Smooth muscle cell of bladder (primary cell): ENCODE measurements at places on chromosomes 4 and X. TPM values are rescaled to one million over a fixed set of nuclear protein-coding genes. Genes with fewer than 3 reads are reported as not detected.

ARX gene
- not detected in 2 replicates for total RNA-seq

CACNA1F gene
- total RNA-seq, result not detected in 2 replicates

TEC gene
- total RNA-seq, result 0.28 and 0.71 TPM in 2 replicates

TMPRSS11A gene
- total RNA-seq, result not detected in 2 replicates

NXF3 gene
- total RNA-seq, result not detected in 2 replicates

DDIT4L gene
- 4.6 and 5.9 TPM in 2 replicates for total RNA-seq

ADH1A gene
- not detected in 2 replicates for total RNA-seq

ITIH6 gene
- total RNA-seq, result not detected in 2 replicates

TRMT10A gene
- 5.5 and 7.4 TPM in 2 replicates for total RNA-seq

PCSK1N gene
- total RNA-seq, result 0.09 TPM in 1 of 2 replicates, not detected in the other

FNIP2 gene
- total RNA-seq, result 14.9 and 28.4 TPM in 2 replicates

CCKAR gene
- total RNA-seq, result 0.28 and 0.57 TPM in 2 replicates

MID2 gene
- 13.1 and 17.5 TPM in 2 replicates for total RNA-seq

TKTL2 gene
- under 0.01 TPM in 1 of 2 replicates, not detected in the other for total RNA-seq

REELD1 gene
- not detected in 2 replicates for total RNA-seq

SYN1 gene
- total RNA-seq, result 0.18 and 0.71 TPM in 2 replicates

CT47B1 gene
- not detected in 2 replicates for total RNA-seq

NEUROG2 gene
- total RNA-seq, result not detected in 2 replicates

FGFR3 gene
- 1.6 and 1.7 TPM in 2 replicates for total RNA-seq

CORIN gene
- total RNA-seq, result 0.09 TPM in 1 of 2 replicates, not detected in the other

ELK1 gene
- 14.6 and 16.6 TPM in 2 replicates for total RNA-seq

FAM199X gene
- total RNA-seq, result 12.2 and 12.8 TPM in 2 replicates

FMR1NB gene
- 0.14 TPM in 1 of 2 replicates, not detected in the other for total RNA-seq

MBNL3 gene
- total RNA-seq, result 1.8 and 4.4 TPM in 2 replicates

IL2RG gene
- not detected in 2 replicates for total RNA-seq

GPR119 gene
- not detected in 2 replicates for total RNA-seq

ZNF630 gene
- total RNA-seq, result 1.7 and 2.1 TPM in 2 replicates

CFI gene
- 1.8 and 6.9 TPM in 2 replicates for total RNA-seq

RAB41 gene
- total RNA-seq, result not detected in 2 replicates

SMIM10 gene
- 6.4 and 7.8 TPM in 2 replicates for total RNA-seq

SATL1 gene
- not detected in 2 replicates for total RNA-seq

AFM gene
- not detected in 2 replicates for total RNA-seq

LANCL3 gene
- total RNA-seq, result not detected in 2 replicates

BEX5 gene
- total RNA-seq, result not detected in 2 replicates

GUCY2F gene
- under 0.01 TPM in 1 of 2 replicates, not detected in the other for total RNA-seq

PRR32 gene
- total RNA-seq, result not detected in 2 replicates

ERAS gene
- not detected in 2 replicates for total RNA-seq

FRMD7 gene
- total RNA-seq, result under 0.01 and 0.09 TPM in 2 replicates

SOX3 gene
- total RNA-seq, result not detected in 2 replicates

ZXDA gene
- total RNA-seq, result 4.0 and 5.1 TPM in 2 replicates

HADH gene
- total RNA-seq, result 4.7 and 6.1 TPM in 2 replicates

USP17L22 gene
- total RNA-seq, result not detected in 2 replicates

GPRASP1 gene
- 4.0 and 8.9 TPM in 2 replicates for total RNA-seq

ARL13A gene
- total RNA-seq, result not detected in 2 replicates

KLF3 gene
- total RNA-seq, result 10.0 and 12.9 TPM in 2 replicates

IL2 gene
- not detected in 2 replicates for total RNA-seq
